ENCODE measurements at places on chromosomes 3 and 15.

DNA sequence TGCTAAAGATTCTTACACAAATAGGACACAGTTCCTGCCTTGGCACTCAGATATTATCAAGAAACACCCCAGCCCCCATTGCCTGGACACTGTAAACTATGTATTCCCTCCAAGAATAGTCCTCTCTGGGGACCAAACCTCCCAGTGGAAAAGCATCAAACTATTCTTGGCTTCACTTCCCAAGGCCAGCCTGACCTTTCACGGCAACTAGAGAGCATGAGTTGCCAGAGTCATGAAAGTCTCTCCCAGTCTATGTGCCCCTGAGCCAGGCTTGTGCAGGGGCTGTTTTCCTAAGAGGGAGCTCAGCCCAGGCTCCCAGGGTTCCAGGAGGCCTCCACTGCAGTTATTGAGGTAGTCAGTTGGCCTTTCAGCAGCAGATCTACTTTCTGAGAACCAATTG lies 251.9 kb upstream of the TGFBR2 start:
- no peak for DNase-seq

DNA sequence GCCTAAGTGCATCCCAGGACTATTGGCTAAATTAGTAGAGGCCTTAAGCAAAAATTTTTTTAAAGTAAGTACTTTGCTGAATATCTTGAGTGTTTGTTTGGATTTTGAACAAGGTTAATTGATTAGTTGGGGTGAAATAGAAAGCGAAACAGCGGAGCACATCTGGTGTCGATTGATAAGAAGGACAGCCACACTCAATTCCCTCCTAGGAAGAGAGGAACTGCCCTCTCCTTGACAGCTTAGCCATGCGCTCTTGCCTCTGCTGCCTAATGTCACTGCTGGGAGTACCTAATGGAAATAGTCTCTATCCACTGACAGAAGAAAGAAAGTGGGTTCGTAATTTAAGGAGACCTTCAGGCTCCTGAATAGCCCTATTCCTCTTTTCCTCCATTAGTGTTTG lies 943.6 kb downstream of the DIPK2A start:
- no peak for DNase-seq

DNA sequence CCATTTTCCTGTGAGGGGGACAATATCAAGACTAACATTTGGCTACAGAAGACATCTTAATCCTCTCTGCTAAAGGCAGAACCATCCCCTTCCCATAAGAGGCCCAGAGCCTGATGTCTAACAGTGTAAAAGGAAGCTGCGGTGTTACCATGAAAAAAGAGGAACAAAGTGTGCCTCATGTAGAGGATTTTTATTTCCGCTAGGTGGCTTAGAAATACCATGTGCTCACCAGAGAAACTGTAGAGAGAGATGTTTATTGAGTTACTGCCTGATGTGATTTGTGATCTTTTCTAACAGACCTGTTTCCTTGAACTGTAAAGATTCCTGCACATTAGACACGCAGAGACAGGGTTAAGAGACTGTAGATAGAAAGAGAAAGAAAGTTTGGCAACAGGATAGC lies 22.0 kb downstream of the OR5H15 start:
- DNase-seq: peak; percentile 90

- DNase-seq: peak; percentile 80
These were observed 129.3 kb upstream of the IGF1R start for GRCh38 chr15:98518823-98519561.

DNA sequence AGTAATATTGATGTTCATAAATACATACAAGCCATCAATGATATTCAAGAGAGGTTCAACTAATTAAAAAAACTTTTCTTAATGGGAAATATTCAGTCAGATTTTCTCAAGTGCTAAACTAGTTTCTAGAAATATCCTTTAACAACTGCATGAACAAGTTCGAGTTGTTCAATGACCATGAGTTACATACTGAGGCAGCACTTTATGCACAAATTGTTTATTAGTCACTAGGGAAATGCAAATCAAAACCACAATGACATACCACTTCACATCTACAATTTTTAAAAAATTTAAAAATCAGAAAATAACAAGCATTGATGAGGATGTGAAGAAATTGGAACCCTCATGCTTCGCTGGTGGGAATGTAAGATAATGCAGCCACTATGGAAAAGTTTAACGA lies 62.4 kb downstream of the RAD18 start:
- DNase-seq: no peak

DNA sequence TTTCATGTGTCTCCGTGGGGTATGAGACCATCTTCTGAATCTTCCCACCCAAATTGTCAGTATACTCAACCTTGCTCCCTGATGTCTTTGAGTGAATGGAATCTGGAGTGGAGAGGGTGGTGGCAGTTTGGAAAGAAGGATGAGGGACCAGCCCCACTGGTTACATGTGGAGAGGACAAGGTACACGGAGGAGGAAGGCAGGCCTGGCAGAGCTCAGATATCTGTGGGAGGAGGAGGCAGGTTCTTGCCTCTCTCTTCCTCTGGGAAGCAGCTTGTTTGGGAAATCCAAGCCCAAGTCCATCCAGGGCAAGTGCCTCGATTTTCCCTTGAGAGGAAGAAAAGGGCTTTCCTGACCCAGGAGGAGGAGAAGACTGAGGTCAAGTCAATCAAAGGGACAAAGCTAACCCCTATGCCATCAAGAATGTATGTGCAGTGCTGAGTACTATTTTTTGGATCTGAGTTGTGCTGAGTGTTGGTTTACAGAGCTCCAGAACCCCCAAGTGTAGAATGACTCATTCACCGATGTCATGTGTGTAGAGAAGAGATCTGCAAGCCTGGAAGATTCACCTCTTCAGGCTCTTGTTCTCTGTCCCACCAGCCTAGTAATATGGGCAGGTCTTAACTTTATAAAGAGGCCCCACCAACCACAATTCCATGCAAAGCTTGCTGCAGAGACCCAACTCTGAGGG lies 19.8 kb upstream of the LOXL1 start:
- peak; percentile 46 for DNase-seq

DNA sequence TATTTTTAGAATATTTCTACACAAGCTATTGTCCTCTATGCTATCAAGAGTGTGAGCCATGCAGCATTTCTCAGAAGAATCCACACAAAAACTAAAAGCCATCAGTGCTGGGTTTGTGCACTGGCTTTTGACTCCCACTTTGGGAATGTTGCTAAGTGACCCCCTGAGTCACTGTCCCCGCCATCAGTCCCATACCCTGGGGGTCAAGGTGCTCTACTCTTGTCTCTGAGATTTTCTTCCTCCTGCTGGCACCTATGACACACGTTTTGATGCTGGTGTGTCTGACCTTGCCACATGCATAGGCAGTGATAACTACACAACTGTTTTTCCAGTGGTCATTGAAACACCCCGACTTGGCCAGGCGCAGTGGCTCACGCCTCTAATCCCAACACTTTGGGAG lies 19.8 kb downstream of the CMTM7 start:
- DNase-seq: no peak

DNA sequence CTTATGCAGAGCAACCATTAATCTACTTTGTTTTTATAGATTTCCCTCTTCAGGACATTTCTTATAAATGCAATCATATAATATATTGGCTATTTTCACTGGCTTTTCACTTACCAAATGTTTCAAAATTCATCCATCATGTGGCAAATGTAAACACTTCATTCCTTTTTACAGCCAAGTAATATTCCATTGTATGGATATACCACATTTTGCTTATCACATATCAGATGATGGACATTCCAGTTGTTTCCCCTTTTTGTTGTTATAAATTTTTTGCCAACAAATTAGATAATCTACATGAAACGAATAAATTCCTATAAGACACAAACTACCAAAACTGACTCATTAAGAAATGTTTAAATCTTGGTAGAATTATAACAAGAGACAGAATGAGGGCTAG lies 79.8 kb upstream of the CSPG5 start:
- no peak for DNase-seq

- DNase-seq: peak; percentile 40
These were observed 158.3 kb downstream of the SV2B start for GRCh38 chr15:91258415-91258759.

GRCh38 chr15:68363353-68363752 lies 68.6 kb downstream of the ITGA11 start:
- DNase-seq: no peak

- no peak for DNase-seq
These were observed 79.0 kb upstream of the MLF1 start for GRCh38 chr3:158491968-158492367.

DNA sequence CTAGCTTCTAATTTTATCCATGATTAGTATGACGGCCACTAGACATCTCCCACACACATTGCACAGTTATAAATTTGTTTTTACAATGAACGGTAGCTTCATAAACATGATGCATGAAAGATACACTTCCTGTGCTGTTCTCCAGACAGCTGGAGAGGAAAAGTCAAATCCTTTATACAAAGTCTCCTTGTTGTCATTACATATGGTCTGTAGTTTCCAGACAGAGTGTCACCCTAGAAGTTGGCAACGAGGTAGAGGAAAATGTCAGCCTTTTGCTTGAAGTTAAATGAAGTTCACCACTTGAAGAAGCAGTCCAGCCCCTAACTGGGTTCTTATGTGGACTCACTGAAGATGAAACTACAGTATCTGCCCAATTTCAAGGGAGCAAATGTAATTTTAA lies 253.0 kb upstream of the P2RY1 start:
- DNase-seq: no peak

DNA sequence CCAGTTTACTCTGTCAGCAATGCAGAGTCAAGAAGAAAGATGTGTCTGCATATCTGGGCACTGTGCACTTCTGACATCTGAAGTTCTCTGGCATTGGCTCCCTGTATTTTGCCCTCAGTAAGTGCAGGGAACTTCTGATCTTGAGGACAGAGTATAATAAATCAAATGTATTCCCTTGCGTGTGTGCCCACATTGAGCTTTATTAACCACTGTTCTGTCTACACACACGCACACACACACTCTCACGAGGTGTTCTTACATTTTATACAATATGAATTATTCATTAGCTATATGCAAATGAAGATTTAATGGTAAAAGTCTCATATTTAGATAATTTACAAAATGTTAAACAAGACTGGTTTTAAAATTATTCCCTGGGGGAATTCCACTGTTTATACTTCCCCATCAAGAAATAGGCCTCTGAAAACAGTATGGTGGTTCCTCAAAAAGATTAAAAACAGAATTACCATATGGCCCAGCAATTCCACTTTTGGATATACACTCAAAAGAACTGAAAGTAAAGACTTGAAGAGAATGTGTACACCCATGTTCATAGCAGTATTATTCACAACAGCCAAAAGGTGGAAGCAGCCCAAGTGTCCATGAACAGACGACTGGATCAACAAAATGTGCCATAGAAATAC lies 24.6 kb upstream of the ANPEP start:
- DNase-seq: no peak

DNA sequence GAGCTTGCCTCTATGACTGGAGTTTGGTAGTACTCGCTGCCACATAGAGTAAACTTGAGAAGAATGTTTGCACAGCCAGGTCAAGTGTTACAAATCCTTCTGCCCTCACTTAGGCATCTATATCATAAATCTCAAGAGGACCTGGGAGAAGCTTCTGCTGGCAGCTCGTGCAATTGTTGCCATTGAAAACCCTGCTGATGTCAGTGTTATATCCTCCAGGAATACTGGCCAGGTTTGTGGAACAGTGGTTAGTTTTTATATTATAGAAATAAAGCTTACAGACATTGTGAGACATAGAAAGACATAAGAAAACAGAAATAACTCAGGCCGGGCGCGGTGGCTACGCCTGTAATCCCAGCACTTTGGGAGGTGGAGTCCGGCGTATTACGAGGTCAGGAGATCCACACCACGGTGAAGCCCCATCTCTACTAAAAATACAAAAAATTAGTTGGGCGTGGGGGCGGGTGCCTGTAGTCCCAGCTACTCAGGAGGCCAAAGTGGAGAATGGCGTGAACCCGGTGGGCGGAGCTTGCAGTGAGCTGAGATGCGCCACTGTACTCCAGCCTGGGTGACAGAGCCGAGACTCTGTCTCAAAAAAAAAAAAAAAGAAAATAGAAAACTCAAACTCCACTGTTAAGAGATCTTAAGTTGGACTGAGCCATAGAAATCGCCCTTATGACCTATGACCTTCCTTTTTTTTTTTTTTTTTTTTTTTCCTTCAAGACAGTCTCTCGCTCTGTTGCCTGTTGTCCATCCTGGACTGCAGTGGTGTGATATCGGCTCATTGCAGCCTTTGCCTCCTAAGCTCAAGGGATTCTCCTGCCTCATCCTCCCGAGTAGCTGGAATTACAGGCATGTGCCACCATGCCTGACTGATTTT lies 2.2 kb downstream of the RPSA start:
- DNase-seq: no peak

DNA sequence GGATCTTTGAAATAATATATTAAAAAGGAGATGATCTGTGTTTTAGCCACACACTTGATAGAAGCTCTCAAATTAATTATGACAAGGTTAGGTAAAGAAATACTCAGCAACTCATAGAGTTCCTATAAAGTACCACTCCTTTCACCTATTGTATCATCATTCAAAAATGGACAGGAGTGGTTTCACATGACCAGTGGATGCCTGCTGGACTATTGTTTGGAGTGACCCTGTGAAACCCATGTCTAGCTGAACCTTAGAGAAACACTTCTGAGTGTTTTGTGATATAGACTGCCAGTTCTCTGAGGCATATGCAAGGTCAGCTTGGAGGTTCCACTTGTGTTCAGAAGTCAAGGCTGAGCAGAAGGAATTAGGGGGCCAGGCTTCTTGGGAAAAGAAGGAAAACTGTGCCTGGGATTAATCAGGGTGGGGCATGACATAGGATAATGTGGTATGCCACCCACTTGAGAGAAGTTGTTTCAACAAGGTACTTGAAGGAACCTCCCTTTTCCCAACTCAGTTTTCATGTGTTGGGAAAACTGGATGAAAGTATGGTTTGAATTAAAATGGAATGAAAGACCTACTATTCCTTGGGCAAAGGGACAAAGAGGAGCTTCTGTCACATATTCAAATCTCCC lies 15.4 kb downstream of the PARP14 start:
- DNase-seq: no peak

- no peak for DNase-seq
These were observed 23.5 kb downstream of the PLCL2 start for GRCh38 chr3:16908016-16908807.

GRCh38 chr3:182755712-182756111 lies 37.6 kb upstream of the ATP11B start:
- DNase-seq: no peak

- DNase-seq: no peak
These were observed 419.7 kb downstream of the ZBTB20 start for GRCh38 chr3:114727373-114727772.

DNA sequence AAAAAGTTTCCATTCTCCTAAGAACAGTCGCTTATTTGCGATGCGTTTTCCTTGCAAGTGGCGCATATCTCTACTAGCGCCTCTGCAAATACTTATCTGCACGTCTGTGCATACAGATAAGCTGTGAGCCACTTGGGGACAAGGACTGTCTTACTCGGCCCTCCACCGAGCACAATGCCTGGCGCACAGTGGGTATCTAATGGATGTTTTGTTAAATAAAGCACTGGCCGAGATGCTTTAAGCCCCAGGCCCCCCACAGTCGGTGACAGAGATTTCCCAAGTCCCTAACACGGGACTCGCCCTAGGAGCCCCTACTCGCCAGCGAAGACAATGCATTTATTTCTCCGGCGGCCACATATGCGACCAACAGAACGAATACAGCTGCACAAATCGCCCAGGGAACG lies 503 bp downstream of the HLTF start:
- peak; percentile 56 for DNase-seq
